ENCODE measurements at places on chromosomes 3 and 15.

DNA sequence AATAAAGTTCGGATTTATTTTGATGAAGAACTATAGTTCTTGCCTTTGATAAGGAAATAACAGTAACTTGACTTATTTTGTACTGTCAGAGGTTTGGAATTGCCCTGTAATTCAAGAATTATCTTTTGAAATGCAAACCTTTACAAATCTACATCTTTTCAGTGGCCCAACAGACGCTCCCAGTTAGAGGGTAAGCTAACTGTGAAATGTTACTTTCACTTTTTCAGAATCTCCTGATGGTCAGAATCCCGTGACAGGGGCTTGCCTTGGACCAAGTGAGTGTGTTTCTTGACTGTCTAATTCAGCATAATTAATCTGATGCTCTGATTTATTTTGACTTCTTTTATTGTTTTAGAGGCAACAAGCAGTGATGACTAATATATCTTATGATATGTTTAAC lies 262.5 kb downstream of the PLOD2 start:
- no peak for DNase-seq

DNA sequence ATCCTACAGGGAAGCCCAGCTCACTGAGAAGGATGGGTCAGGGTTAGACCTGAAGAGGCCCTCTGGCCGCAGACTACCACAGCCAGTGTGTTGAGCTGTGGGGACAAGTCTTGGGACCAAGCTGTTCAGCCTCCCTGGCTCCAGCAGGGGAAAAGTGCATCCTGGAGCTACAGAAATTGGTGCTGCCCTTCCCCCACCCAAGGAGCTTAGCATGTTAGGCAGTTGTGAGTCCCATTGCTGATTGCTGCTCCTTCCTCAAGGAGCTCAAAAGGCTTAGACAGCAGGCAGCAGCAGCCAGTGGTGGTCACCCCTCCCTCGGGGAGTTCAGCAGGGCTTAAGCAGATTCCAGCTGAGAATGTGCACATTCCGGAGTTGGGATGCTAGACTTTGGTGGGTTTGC lies 165.6 kb downstream of the ATP8B4 start:
- no peak for DNase-seq

GRCh38 chr3:169400874-169401273 lies 262.6 kb downstream of the MECOM start:
- no peak for DNase-seq

GRCh38 chr3:161072751-161073150 lies 32.4 kb downstream of the B3GALNT1 start:
- DNase-seq = no peak

GRCh38 chr3:193780810-193781478 lies 187.9 kb downstream of the OPA1 start:
- peak; percentile 3 for DNase-seq

GRCh38 chr3:171157286-171157685 lies 130.8 kb upstream of the SLC2A2 start:
- no peak for DNase-seq

- no peak for DNase-seq
Measured at GRCh38 chr15:35696767-35697231, 150.8 kb upstream of the DPH6 start.

DNA sequence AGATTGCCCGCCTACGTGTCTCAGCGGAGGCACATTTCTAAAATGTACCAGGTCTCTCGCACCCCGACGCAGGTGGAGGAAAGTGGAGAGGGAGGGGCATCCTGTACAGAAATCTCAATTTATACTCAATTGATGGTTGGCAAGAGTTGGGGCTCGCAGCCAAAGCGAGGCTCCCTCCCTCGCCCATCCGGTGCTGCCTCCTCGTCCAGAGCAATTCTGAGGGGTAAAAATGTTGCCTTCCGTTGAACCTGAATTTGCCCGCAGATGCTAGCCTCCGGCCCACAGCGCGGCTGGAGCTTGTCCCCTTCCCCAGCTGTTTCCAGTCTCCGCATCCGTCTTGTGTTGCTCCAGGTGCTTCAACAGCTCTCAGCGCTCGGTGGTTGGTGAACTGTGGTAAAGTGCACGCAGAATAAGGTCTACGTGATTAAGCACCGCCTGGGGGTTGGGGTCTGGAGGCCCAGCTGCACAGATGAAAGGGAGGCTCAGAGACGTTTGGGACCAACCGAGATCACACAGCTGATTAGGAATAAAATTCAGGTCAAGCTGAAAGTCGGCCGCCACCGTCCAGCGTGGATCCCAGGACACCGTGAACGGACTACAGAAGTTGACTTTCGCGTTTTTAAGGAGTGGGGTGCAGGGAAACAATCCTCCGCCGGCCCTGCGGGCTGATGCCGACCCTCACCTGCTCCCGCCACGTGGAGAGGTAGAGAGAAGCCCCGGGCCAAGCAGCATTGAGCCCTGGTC lies 846 bp upstream of the POLG start:
- no peak for DNase-seq

DNA sequence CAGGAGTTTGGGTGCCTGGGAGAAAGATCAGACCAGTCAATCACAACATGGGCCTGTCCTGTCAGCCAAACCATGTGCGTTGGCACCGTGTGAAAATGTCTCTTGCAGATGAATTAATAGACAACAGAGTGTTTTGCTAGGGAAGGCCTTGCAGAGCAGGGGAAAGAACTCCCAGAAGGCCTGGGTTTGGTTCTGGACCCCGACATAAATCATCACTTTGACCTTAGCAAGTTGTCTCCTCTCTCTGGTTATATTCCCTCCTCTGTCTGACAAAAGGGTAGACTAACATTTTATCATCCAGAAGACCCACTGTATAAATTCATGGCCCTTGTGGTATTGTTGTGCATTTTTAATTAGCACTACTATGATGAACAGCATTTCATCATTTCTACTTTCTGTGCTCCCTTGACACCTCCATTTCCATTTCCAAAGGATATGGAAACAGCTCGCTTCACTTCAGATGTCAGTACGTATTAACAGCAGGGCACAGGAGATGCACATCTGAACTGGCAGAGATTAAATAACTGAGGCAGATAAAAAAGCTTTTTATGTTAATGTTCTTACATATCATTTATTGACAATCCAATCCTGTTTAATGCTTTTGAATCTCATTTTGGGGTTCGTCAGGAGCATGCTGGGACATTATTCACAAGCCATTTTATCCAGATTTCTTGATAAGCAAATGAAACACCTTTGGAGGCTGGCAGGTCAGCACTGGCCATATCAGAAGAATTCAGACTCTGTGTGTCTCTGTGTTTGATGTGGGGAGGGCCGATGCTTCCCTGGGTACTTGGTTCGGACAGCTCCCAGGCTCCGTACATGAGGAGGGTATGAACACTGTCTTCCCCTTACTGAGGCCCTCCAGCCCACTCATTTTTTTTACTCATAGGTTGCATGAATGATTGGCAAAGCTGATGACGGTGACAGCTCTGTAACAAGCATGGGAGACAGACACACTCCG lies 28.2 kb upstream of the IL12A start:
- no peak for DNase-seq

GRCh38 chr3:35936571-35936970 lies 297.2 kb downstream of the ARPP21 start:
- no peak for DNase-seq

GRCh38 chr3:17730318-17730967 lies 12.0 kb downstream of the TBC1D5 start:
- DNase-seq = peak; percentile 24

DNA sequence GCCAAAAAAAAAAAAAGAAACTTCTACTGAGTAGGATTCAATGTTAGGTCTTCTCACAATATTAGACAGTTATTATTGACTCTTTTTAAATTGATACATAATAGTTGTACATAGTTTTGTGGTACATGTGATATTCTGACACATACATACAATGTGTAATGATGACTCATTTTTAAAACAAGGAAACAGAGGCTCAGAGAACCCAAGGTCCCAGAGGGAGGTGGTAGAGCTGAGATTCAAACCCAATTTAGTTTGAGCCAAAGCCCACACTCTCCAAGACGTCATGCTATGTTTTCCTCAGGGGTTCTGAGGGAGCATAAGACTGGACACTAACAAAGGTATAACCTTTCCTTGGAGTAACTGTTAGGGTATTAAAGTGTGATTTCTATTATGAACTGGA lies 40.6 kb downstream of the MYO5C start:
- DNase-seq = no peak

GRCh38 chr3:184172681-184173373 lies 1.8 kb upstream of the AP2M1 start:
- no peak for DNase-seq

GRCh38 chr3:27993051-27993450 lies 248.4 kb upstream of the CMC1 start:
- no peak for DNase-seq

DNA sequence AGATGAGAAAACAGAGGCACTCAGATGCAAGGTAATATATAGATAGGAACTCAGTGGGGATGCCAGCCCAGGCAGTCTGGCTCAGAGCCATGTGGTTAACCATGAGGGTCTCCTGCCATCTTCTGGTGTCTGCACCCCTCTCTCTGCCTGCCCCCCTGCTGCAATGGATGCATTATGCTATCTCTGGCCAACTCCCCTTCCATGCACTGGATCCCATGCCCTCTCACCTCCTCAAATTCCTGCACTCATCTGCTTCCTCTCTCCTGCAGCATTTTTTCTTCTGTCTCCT lies 163.2 kb downstream of the STT3B start:
- DNase-seq = no peak

DNA sequence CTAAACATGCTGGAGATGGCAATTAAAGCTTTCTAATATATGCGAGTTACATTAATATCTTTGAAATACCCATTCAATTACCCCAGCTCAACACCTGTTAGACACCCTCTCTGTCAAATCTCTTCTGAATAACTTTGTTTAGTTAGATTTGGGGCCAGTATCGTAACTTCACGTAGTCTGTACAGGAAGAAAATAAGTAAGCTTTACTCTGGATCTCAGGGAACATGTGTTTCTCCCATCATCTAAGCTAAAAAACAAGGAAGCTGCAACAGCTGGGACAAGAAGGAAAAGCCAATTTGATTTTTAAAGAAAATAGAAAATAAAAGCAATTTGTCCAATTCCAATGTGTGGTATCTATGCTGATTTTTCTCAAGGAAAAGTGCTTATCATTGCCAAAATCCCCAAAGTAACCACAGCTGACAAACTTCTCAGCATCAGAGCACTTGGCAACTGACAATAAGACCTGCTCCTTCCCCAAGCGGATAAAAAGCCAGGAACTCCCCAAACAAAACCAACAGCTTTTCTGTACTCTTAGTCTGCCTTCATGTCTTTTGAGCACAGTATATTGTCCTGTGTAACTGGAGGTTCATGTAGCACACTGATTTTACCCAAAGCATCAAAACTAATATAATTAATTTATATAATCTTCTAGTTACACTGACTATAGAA lies 279.1 kb downstream of the ZBTB20 start:
- no peak for DNase-seq

DNA sequence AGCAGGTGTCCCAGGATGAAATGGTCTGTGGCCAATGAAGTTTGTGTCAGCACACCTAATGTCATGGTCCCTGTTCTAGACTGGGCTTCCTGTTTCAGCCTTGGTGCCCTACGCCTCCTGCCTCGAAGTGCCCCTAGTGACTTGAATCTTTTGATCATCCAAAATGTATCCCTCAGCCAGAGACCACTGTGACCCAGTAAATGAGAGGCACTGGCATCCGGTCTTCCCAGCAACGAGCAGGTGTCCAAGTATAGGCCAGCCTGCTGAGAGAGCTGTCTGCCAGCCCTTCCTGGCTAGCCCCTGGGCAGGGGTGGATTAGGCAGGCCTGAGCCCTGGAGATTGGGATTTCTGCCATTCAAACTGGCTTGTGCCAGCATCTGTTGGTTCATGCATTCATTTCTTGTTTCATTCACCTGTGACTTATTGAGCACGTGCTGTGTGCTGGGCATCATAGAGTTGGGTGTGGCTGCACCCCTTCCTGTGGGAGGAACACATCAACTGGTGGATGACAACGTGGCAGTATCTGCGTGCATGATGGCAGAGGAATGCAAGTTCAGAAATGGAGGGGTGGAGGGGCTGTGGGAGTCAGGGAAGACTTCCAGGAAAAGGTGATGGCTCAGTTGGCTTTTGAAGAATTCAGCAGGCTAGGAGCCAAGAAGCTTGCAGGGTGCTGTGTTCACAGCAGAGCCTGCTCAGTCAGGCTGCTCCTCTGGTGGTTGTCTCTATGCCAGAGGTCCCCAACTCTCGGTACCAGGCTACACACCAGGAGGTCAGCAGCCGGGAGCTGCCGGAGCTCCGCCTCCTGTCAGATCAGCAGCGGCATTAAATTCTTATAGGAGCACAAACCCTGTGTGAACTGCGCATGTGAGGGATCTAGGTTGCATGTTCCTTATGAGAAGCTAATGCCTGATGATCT lies 21.6 kb downstream of the ESYT3 start:
- no peak for DNase-seq

DNA sequence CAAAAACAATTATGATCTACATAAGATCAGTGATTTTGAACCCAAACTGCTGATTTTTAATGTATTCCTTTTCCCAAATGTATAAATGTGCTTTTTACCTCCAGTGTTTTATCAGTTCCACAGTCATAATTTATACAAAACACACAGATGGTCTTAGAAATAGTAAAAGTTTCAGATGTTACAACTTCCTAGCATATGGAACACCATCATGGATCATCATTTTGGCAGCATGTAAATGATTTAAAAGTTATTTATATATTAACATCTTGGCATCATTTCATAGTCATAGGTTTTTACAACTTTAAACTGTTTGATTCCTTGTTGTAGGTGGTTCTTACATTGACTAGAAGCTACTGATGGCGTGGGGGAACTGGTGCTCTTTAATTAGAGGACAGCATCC lies 1025.3 kb downstream of the ROBO1 start:
- no peak for DNase-seq

- peak; percentile 38 for DNase-seq
Measured at GRCh38 chr3:50652709-50653108, 22.0 kb upstream of the DOCK3 start.

- no peak for DNase-seq
Measured at GRCh38 chr15:68697711-68698690, 119.2 kb downstream of the CORO2B start.

- no peak for DNase-seq
Measured at GRCh38 chr15:90401495-90401894, 13.5 kb downstream of the IQGAP1 start.

DNA sequence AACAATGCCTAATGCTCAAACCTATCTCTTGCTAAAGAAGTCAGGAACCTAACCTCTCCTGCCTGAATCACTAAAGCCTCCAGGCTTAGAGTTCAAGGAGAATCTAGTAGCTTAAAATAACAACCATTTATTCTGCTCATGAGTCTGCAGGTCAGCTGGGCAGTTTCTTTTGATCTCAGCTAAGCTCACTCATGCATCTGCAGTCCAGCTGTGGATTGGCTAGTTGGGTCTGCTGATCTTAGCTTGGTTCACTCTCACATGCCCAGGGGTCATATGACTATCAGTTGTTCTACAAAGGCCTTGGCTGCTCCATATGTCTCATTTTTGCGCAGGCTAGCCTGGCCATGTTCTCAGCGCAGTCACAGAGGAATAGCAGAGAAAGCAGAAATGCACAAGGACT lies 109.2 kb upstream of the STT3B start:
- DNase-seq = no peak
